Stimulated activated CD4-positive, alpha-beta T cell treated with anti-CD3 and anti-CD28 coated beads, Interleukin-12 subunit alpha, Interleukin-12 subunit beta, amount 100 ng/mL, for 24 hours (primary cell): ENCODE measurements at places on chromosomes 5 and 9.

DNA sequence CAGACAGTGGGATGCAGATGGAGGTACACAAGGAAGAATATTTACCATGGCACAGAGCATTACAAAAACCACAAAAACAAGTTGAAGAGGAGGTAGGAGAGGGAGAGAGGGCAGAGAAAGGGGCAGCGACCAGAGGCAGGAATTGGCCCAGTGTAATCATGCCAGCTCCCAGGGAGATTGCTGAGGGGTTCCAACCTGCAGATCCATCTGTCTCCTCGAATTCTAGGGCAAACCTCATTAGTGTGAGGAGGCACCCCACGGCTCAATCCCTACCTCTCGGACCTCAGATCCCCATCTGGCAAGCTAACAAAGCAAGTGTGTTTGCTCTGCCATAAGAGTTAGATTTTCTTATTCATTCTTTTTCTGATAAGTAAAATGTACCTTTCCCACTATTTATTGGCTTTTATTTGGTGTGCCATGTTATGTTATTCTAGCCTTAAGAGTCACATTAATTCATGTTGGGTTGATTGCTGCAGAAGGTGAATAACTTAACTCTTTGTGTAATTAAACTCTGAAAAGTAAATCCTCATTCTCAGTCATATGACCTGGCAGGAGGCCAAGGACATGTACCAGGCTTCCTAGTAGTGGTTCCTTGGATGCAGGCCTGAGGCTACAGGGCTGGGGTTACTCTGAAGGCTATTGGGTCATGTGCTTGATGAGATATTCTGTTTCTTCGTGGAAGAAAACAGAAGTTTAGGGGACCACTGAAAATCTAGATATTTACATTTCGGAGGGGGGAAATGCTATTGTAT lies 315.2 kb upstream of the ATP10B start:
- no peak for DNase-seq

GRCh38 chr9:95311961-95312360 lies 5.5 kb downstream of the FANCC start:
- no peak for DNase-seq

GRCh38 chr5:141762790-141763368 lies 80.8 kb upstream of the ARAP3 start:
- no peak for DNase-seq

- DNase-seq: no peak
Measured at GRCh38 chr5:123085638-123086286, 3.3 kb upstream of the PRDM6 start.

GRCh38 chr5:93916872-93917271 lies 175.5 kb upstream of the POU5F2 start:
- DNase-seq: no peak

DNA sequence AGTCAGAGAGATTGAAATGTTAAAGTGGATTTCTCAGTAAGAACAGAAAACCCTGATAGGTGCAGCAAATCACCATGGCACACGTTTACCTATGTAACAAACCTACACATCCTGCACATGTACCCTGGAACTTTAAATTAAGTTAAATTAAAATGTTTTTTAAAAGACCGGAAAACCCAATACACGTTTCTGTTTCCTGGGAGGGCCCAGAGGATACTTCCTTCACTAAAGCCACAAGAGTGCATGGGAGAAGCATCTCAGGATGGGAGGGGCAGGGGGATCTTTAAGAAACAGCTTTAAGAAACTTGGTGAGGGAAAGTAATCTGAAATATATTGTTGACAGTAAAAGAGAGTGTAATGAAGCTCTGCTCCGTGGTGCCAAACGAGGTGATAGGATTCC lies 164.7 kb upstream of the PTGER4 start:
- no peak for DNase-seq

GRCh38 chr9:82271106-82271561 lies 282.6 kb downstream of the SPATA31D1 start:
- DNase-seq: no peak

DNA sequence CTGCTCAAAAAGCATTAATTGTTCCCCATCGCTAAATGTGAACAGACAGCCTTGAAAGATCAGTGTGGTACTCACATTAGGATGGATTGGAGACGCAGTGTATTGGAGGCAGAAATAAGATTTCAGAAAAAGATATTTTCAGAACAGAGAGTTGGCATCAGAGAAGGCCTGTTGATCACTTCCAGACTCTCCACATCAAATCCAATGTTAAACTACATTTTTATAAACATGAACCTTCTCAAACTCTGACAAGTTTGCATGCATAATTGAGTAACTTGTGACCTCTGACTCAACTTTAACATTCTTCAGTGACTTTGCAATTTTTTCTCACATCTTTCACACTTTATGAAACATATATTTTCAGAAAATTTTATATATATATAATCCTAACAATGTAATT lies 919.6 kb upstream of the SEMA6A start:
- DNase-seq: no peak

DNA sequence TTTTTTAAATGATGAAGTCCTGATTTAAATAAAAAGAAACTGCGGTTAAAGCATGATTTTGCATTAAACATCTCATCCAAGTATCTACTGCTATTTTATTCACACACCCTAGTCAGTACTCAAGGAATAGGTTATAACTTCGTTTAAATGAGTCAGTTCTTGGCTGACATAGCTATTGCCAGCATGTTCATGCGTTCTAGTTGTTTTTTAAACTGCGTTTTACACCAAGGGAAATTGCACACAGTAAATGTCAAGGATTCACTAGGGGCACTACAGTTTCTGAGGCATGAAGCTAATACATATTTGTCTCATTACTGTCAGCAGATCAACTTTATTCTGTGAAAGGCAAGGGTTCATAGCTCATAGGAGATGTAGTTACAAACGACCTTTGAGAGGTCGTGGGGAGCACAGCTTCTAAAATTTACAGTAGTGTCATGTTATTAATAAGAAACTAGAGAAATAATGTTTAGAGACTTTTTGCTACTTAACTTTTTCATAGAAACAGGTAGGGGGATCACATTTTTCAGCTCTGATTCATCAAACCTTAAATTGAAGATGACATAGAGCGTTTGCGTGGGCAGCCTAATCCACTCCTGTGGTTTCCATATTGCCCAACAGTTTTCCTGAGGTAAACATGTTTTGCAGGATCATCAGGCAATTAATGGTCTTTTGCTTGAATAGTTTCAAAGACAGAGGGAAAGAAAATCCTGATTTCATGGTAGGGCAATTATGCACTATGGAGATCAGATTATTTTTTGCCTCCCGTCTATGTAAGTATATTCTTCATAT lies 2222.7 kb upstream of the WWC1 start:
- DNase-seq: no peak

DNA sequence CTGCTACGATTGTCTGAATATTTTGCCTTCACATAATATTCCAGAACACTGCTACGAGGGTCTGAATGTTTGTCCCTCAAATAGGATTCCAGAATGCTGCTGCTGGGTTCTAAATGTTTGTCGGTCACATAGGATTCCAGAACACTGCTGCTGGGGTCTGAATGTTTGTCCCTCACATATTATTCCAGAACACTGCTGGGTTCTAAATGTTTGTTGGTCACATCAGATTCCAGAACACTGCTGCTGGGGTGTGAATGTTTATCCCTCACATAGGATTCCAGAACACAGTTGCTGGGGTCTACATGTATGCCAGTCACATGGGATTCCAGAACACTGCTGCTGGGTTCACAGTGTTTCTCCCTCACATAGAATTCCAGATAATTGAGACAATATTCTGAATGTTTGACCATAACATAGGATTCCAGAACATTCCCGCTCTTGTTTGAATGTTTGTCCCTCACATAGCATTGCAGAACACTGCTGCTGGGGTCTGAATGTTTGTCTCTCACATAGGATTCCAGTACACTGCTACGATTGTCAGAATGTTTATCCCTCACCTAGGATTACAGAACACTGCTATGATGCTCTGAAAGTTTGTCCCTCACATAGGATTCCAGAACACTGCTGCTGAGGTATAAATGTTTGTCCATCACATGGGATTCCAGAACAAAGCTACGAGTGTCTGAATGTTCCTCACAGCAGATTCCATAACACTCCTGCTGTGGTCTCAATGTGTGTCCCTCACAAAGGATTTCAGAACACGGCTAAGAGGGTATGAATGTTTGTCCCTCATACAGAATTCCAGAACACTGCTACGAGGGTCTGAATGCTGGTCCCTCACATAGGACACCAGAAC lies 201.8 kb downstream of the FOXD4L6 start:
- DNase-seq: no peak

- no peak for DNase-seq
Measured at GRCh38 chr5:61916621-61917620, 389.1 kb upstream of the KIF2A start.

GRCh38 chr5:16926417-16926816 lies 9.7 kb downstream of the MYO10 start:
- no peak for DNase-seq

DNA sequence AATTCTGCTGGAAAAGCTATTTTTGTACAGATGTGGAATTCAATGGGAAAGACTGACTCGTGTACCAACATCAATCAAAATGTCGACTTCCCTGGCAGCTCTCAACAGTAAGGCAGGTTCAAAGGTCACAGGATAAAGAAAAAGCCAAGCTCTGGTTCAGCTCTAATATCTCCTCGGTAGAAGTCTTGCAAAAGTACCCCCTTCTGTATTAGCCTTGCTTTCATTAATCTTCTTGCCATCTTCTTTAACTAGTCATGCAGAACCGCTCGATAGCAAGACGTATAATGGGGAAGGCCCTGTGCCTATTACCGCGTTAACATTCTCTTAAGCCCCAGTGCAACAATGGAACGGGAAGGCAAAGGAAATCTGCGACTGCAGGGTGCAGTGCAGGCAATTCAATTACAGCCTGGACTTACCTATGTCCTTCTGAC lies 201.2 kb downstream of the GAPVD1 start:
- no peak for DNase-seq

GRCh38 chr9:125887172-125887571 lies 140.0 kb downstream of the PBX3 start:
- no peak for DNase-seq

DNA sequence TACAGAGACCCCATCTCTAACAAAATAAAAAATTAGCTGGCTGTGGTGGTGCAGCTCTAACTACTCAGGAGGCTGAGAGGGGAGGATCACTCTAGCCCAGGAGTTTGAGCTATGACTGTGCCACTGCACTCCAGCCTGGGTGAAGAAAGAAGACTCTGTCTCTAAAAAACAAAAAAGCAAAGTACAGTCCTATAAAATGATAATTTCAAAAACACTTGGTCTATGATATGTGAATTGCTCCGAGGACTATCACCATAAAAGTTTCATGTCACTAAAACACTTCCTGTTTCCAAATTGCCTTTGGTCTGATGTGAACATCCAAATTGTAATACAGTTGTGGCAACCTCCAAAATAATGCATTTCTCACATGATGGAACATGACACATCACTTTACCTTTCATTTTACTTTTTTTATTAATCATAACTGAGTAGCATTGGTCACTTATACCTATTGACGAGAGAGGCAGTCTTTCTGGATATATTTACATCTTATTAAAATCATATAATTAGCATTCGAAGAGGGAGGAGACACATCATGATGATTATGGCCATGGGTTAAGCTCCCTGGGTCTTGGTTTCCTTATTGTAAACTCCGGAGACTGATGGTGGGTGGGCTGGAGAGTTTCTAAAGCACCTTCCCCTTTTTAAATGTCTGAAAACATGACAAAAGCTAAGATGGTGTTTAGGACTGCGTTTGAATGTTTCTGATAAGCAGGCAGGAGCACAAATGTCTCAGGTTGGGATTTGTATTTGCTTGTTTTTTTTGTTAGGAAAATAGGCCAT lies 25.8 kb upstream of the CD180 start:
- DNase-seq: no peak

GRCh38 chr5:36607114-36607571 lies 737 bp downstream of the SLC1A3 start:
- DNase-seq: no peak

- DNase-seq: no peak
Measured at GRCh38 chr9:83106263-83106662, 43.3 kb upstream of the RASEF start.

- no peak for DNase-seq
Measured at GRCh38 chr5:132003170-132003744, 8.2 kb downstream of the ACSL6 start.

DNA sequence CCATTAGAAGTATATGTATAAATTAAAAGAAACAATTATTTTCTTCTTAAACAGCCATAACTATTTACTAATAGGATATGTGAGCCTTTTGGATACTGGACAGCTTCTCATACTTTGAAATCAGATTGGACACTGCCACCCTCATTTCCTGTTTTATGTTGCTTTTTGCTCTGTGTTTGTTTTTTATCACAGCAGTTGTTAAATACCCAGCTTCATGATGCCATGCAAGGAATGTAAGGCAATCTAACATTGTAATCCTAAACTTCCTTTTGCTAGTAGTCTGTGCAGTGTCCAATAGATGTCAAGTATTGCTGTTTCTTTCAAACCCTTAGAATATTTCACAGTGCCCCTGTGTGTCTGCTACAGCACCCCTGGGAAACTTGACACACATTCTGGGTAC lies 56.2 kb downstream of the CNTLN start:
- no peak for DNase-seq

- no peak for DNase-seq
Measured at GRCh38 chr9:88915916-88916315, 75.4 kb upstream of the S1PR3 start.

DNA sequence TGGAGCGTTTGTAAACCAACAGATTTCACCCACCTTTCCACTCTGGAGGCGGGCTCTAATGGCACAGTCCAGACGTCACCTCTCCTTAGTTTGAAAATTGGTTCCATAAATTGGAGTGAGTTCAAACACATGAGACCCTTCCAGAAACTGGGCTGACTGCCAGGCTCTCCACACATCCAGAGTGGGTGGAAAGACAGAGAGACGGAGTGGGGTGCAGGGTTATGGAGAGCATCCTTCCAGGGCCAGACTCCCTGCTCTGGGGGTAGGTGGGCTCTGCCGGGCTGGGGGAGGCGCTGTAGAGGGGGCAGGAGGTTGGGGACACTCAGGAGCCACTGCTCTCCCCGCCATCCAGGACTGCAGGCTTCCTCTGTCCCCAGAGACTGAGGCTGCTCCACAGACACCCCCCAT lies 104.7 kb upstream of the PHYKPL start:
- no peak for DNase-seq

GRCh38 chr5:133878236-133878555 lies 90.2 kb downstream of the C5orf15 start:
- DNase-seq: no peak

DNA sequence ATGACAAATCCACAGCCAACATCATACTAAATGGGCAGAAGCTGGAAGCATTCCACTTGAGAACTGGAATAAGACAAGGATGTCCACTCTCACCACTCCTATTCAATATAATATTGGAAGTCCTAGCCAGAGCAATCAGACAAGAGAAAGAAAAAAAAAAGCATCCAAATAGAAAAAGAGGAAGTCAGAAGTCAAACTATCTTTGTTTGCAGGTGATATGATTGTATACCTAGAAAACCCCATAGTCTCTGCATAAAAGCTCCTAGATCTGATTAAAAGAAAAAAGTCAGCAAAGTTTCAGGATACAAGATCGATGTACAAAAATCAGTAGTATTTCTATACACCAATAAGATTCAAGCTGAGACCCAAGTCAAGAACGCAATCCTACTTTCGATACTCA lies 66.1 kb downstream of the OSMR start:
- DNase-seq: no peak

GRCh38 chr5:138945421-138946240 lies 70.5 kb upstream of the LRRTM2 start:
- DNase-seq: no peak
